Activated naive CD8-positive, alpha-beta T cell treated with anti-CD3 and anti-CD28 coated beads for 36 hours (primary cell): ENCODE measurements at places on chromosomes 3 and 15.
A peak's percentile ranks its signal among the peaks of the same experiment; 100 is the strongest.

DNA sequence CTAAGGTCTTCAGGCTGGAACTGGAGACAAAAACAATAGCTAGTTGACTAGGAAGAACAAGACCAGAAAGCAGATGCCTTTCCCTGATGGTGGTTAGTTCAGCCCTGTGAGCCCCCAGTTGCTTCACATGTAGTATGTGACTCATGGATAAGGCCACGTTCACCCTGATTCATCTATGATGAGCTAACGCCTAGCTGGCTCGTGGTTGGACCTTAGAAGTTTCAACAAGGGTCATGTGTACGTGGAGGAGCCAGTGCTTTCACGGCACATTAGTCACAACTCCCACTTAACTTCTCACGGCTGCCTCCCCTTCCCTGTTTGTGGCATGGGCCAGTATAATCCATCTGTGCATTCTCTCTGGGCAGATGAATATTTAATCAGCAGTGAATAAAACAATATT is 20.6 kb downstream of the COL8A1 start:
- no peak overlapping the region for H3K27ac ChIP-seq
- no peak overlapping the region for H3K4me3 ChIP-seq
- no peaks in the 10 kb centered on the region for H3K4me1 ChIP-seq
- H3K36me3 ChIP-seq, result no peaks in the 10 kb centered on the region

DNA sequence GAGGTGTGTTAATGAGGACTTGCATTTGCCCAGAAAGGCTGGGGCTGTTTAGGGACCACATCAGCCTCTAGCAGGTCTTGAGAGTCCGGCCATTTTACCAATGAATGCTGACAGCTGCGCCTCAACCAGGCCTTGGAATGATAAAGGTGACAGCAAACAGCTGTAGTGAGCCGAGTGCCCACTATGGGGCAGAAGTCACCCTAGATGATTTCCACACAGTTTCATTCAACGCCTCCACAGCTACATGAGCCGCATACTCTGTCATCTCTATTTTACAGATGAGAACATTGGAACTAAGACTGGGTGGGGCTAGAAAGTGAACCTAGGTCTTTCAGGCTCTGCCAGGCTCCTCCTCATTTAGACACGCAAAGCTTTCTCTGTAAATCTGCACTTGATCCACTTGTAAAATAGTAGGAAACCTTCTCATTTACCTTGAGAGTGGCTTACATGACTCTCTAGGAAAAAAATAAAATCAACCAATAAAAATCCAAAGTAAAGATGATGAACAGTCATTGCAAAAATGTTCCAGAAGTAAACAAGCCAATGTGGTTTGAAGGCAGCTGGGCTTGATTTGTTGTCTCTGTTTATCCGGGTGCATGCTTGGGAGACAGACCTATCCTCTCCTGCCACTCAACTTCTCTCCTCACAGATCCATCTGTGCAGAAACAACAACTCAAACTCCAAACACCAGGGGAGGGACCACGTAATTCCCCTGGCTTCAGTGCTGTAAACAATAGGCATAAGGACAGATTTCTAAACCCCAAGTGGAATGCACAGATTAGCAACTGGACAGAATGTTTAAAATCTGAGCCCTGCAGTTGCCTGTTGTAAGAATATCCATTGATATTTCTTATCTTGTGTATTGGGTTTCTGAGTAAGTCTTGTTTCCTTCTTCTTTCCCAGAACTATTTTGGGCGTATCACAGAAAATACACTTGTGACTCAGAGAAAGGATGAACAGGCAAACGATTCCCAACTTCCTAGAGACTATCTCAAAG is 31.5 kb upstream of the LDHAL6B start:
- DNase-seq, result peak; percentile 23
- peaks cover 6% of the 10 kb centered on the region for H3K36me3 ChIP-seq
- no peak overlapping the region for H3K27ac ChIP-seq
- no peak overlapping the region for H3K4me3 ChIP-seq

- peaks cover 61% of the 10 kb centered on the region for H3K36me3 ChIP-seq
- no peaks in the 10 kb centered on the region for H3K27me3 ChIP-seq
- H3K4me1 ChIP-seq, result peaks cover 66% of the 10 kb centered on the region
- peak overlapping the region; percentile 66 for H3K4me3 ChIP-seq
- peak overlapping the region; percentile 91 for H3K27ac ChIP-seq
These were observed 9.3 kb downstream of the PSTPIP1 start for GRCh38 chr15:77004189-77004588.

DNA sequence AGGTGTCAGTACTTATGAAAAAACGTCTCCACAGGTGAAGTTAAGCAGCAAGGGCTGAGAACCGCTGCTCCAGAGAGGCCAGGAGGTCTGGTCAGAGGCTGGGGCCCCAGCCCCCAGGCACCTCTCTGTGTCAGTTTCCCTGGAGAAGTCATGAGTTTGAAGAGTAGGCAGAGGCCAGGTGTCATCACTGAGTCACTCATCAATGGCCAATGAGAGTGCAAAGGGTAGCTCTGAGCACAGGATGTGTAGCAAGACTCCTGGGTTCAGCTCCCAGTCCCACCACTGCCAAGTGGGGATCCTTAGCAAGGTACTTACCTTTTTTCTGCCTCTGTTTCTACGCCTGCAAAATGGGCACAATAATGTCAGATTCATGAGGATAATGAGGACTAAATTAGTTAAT is 47.9 kb downstream of the CORO2B start:
- no peak overlapping the region for H3K4me3 ChIP-seq
- no peaks in the 10 kb centered on the region for H3K4me1 ChIP-seq
- H3K27me3 ChIP-seq, result peaks cover 14% of the 10 kb centered on the region
- no peak for DNase-seq

DNA sequence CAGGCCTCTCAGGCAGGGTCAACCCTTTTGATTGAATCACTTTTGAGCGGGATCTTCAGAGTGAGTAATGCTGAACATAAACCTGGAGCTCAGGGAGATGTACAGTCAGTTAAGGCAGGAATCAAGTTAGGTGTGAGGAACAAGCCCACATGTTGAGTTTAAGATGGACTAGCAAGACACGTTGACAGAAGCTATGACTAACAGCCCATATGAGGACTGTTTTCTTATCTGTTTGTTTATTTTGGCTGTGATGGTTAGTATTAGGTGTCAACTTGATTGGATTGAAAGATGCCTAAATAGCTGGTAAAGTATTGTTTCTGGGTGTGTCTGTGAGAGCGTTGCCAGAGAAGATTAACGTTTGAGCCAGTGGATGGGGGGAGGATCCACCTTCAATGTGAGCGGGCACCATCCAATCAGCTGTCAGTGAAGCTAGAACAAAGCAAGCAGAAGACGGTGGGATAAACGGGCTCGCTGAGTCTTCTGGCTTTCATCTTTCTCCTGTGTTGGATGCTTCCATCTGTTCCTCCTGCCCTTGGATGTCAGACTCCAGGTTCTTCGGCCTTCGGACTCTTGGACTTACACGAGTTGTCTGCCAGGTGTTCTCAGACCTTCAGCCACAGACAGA is 232.3 kb upstream of the STAC start:
- no peaks in the 10 kb centered on the region for H3K4me1 ChIP-seq
- no peak for DNase-seq
- no peak overlapping the region for H3K4me3 ChIP-seq

DNA sequence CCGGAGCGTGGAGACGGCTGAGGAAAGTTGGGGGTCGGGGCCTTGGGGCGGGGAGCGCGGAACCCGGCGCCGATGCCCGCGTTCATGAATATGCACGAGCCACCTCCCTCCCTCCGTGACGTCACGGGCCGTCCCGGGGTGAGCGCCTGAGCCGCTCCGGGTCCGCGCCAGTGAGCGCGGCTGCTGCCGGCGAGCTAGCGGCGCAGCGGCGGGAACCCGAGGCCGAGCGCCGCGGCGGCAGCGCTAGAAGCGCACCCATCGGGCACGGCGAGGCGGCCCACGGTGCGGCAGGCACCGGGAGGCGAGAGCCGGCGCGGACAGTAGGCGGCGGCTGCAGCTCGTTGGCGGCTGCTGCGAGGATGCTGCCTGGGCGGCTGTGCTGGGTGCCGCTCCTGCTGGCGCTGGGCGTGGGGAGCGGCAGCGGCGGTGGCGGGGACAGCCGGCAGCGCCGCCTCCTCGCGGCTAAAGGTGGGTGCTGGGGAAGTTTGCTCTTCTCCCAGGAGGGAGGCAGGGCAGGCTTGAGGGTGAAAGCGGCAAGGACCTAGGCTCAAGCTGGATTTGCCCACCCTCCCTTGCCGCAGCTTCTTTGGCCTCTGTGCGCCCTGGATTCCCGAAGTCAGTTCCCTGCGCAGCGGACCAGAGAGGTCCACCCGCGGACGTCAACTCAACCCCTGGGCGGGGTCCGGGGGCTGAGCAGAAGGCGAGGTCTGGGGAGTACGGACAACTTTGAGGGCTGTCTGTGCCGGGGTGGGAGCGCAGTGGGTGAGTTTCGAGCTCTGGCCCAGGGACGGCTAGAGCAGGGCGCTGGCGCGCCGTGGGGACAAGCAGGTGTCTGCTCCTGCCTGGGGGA is at the start of gene CLSTN2:
Gene CLSTN2 (plus strand): TSS at position 170 of the 850 bp plus-strand sequence.
- peak; percentile 50 for DNase-seq
- H3K27ac ChIP-seq, result no peak within 1 kb of the TSS
- no peak within 1 kb of the TSS for H3K4me3 ChIP-seq

DNA sequence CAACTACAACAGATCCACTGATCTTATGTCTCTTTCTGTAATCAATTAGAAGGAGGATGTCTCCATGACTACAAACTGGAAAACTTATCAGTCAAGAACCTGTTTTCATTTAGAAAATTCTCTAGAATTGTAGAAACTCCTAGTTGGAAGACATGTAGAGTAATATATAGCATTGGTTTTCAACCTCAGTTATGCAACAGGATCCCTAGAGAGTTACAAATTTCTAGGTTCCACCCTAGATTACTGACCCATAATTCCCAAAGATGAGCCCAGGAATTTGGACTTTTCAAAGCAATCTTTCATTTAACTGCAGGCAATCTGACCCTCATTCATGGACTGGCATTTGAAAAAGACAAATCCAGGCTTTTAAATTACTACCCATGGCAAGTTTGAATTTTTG is 116.9 kb upstream of the RAP2B start:
- no peak overlapping the region for H3K4me3 ChIP-seq
- H3K4me1 ChIP-seq, result no peaks in the 10 kb centered on the region
- no peak for DNase-seq
- H3K27ac ChIP-seq, result no peak overlapping the region
- H3K36me3 ChIP-seq, result no peaks in the 10 kb centered on the region

DNA sequence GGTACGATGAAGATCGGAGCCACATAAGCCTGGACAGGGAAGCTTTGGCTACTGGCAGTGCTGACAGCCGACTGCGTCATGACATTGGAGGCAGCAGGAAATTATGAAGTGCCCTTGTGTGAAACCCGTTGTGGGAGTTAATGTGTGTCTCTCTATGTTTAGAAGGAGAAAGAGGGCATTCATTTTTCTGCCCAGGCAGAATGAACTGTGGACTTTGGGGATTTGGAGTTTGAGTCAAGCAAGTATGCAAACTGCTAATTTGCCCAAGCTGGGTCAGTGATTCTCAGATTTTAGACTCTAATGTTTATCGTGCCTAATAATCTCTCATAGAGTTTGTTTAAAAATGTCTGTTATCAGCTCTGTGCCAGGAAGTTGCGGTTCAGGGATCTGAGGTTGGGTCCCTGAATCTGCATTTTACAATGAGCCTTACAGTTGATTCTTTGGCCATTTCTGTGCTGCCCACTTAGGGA is 5.6 kb downstream of the CTXND1 start:
- no peak overlapping the region for H3K4me3 ChIP-seq
- no peaks in the 10 kb centered on the region for H3K36me3 ChIP-seq
- peaks cover 48% of the 10 kb centered on the region for H3K27me3 ChIP-seq
- H3K4me1 ChIP-seq, result peaks cover 3% of the 10 kb centered on the region
- DNase-seq, result no peak

GRCh38 chr3:11136830-11137626 is 17.3 kb upstream of the HRH1 start:
- H3K4me3 ChIP-seq, result no peak overlapping the region
- H3K27me3 ChIP-seq, result peaks cover 17% of the 10 kb centered on the region
- H3K4me1 ChIP-seq, result peaks cover 12% of the 10 kb centered on the region

DNA sequence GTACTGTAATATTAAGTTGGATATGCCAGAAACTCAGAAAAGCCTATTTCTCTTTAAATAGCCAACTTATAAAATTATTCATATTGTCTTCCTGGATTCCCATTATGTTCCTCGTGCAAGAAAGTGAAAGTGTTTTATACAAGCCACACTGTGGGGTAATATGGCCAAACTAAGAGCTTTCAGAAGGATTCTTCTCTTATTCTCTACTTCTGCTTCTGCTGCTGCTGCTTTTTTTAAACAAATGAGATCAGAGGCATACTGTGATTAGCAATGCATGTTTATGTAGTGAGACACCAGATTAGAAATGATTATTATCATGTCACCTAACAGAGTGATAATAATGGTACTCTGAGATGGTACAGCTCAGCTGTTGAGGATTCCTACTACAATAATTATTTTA is 1026.5 kb upstream of the CFAP20DC start:
- no peak for DNase-seq
- H3K27me3 ChIP-seq, result no peaks in the 10 kb centered on the region
- no peak overlapping the region for H3K27ac ChIP-seq
- H3K4me3 ChIP-seq, result peak overlapping the region; percentile 35
- peaks cover 43% of the 10 kb centered on the region for H3K4me1 ChIP-seq
- H3K36me3 ChIP-seq, result peaks cover 4% of the 10 kb centered on the region

DNA sequence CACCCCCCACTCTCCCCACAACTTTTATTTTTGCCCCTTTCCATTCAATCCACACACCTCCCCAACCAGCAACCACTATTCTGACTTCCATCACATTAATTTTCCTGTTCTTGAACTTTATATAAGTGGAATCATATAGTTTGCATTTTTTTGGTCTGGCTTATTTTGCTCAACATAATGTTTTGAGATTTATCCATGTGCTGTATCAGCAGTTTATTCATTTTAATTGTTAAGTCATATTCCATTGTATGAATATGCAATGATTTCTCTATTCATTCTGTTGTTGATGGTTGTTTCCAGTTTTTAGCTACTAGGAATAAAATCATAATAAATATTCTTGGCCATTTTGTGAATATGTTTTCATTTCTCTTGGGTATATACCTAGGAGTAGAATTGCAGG is 5.8 kb upstream of the SCAMP5 start:
- H3K36me3 ChIP-seq, result no peaks in the 10 kb centered on the region
- no peak overlapping the region for H3K4me3 ChIP-seq
- H3K4me1 ChIP-seq, result peaks cover 6% of the 10 kb centered on the region
- H3K27me3 ChIP-seq, result peaks cover 24% of the 10 kb centered on the region

DNA sequence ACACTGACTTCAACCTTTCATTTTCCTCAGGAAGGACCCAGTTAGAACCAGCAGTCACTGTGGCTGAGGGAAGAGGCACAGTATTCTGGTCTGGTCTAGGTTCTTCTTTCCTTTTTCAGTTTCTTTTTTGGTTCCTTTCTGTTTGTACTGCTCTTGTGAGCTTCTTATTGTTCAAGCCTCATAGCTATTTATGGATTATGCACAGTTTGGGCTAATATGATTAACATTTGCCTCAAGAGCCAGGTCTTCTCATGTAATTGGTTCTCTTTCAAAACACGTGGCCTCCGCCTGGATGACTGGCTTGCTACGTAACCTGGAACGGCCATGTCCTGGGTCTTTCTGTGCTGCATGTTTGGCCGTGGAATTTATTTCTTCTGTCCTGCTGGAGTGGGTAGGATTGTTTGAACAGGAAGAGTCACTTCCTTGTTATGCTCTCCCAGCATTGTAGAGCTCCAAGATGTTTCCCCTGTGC is 43.3 kb downstream of the RBMS3 start:
- H3K4me1 ChIP-seq, result peaks cover 5% of the 10 kb centered on the region
- no peaks in the 10 kb centered on the region for H3K36me3 ChIP-seq
- peak overlapping the region; percentile 26 for H3K4me3 ChIP-seq
- DNase-seq, result no peak
- peaks cover 13% of the 10 kb centered on the region for H3K27me3 ChIP-seq

- H3K27me3 ChIP-seq, result peaks cover 3% of the 10 kb centered on the region
- no peak for DNase-seq
- H3K27ac ChIP-seq, result no peak overlapping the region
These were observed 30.0 kb downstream of the FILIP1L start for GRCh38 chr3:100084100-100084806.

- H3K27ac ChIP-seq, result peak overlapping the region; percentile 87
- peaks cover 57% of the 10 kb centered on the region for H3K36me3 ChIP-seq
- no peaks in the 10 kb centered on the region for H3K27me3 ChIP-seq
These were observed 691 bp downstream of the MAP2K1 start for GRCh38 chr15:66387163-66388042.
